ENCODE measurements at places on chromosomes 12 and 14. TPM values are rescaled to one million over a fixed set of nuclear protein-coding genes. Genes with fewer than 3 reads are reported as not detected.

LRTM2 gene
- not detected for total RNA-seq

NFATC4 gene
- total RNA-seq: 25.4 TPM

RAB35 gene
- 35.2 TPM for total RNA-seq

GPATCH2L gene
- 29.9 TPM for total RNA-seq

MYO1H gene
- total RNA-seq: not detected

KRT2 gene
- not detected for total RNA-seq

PROX2 gene
- not detected for total RNA-seq

GPN3 gene
- 24.5 TPM for total RNA-seq

DEGS2 gene
- total RNA-seq: not detected

VWF gene
- total RNA-seq: 0.50 TPM

IL31 gene
- total RNA-seq: not detected

SERPINA1 gene
- total RNA-seq: 0.17 TPM

PDZRN4 gene
- not detected for total RNA-seq

STAT2 gene
- 79.9 TPM for total RNA-seq

TAS2R30 gene
- not detected for total RNA-seq

PRKD1 gene
- 6.4 TPM for total RNA-seq

GDF3 gene
- not detected for total RNA-seq

USP5 gene
- total RNA-seq: 80.7 TPM

FSCB gene
- not detected for total RNA-seq

C3AR1 gene
- total RNA-seq: not detected

VRTN gene
- total RNA-seq: not detected

KRT7 gene
- total RNA-seq: 9.2 TPM

BDKRB2 gene
- 9.5 TPM for total RNA-seq

B3GNT4 gene
- total RNA-seq: 0.59 TPM

NRIP2 gene
- not detected for total RNA-seq

LHX5 gene
- total RNA-seq: not detected

All from bronchus fibroblast of lung (primary cell).